ENCODE measurements at places on chromosomes 11 and 22.
A peak's percentile ranks its signal among the peaks of the same experiment; 100 is the strongest.

- DNase-seq, result no peak
Observed at GRCh38 chr11:122732342-122733315, 77.1 kb downstream of the UBASH3B start.

GRCh38 chr11:77506857-77507256 is 33.0 kb upstream of the PAK1 start:
- no peak for DNase-seq

DNA sequence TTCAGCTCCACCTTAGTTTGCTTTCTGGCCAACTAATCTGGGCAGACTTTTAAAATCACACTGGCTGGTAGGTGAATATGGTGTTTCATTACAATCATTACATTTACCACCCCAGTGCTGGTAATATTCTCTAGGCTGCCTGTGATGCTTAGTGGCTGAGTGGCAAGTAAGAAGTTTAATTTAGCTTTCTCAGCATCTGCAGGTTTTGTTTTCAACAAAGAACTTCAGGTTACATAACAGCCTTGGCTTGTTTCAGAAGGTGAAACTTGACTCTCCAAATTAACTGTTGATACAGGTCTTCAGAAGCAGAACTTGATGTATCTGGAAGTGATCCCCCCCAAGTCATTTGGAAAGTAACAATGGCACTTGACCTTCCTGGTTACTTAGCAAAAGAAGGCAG is 423.3 kb upstream of the CCDC90B start:
- no peak for DNase-seq

DNA sequence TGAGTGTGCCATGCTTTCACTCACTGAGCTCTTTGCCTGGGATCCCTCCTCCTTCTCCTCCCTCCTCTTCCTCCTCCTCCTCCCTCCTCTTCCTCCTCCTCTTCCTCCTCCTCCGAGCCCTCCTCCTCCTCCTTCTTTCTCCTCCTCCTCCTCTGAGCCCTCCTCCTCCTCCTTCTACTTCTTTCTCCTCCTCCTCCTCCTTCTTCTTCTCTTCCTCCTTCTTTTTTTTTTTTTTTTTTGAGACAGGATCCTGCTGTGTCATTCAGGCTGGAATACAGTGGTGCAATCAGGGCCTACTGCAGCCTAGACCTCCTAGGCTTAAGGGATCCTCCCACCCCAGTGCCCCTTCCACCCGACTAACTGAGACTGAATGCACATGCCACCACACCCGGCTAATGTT is 62.3 kb downstream of the DEUP1 start:
- DNase-seq, result no peak

GRCh38 chr11:94834911-94835593 is 66.9 kb downstream of the AMOTL1 start:
- DNase-seq, result no peak

- no peak for DNase-seq
Observed at GRCh38 chr11:88537613-88538012, 200.1 kb upstream of the CTSC start.

DNA sequence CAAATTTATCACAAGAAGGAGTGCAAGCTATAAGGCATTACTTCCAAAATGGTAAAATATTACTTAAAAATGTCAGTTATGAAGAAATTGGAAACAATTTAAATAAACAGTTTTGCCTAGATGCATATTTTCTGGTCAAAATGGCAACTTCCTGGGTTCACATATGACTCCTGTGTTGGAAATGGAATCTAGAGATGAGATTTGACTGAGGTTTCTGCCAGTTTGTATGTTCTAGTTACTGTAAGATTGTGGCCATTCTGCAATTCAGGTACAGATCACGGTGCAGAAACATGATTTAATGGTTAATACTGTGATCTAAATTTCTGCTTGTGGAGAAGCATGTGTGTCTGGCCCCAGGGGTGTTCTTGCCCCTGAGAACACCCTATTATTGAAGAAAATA is 3.4 kb upstream of the OR4C6 start:
- DNase-seq, result no peak

GRCh38 chr22:49266561-49267519 is 560.8 kb downstream of the BRD1 start:
- DNase-seq, result no peak

- no peak for DNase-seq
Observed at GRCh38 chr11:102757823-102758549, 22.4 kb downstream of the MMP10 start.

DNA sequence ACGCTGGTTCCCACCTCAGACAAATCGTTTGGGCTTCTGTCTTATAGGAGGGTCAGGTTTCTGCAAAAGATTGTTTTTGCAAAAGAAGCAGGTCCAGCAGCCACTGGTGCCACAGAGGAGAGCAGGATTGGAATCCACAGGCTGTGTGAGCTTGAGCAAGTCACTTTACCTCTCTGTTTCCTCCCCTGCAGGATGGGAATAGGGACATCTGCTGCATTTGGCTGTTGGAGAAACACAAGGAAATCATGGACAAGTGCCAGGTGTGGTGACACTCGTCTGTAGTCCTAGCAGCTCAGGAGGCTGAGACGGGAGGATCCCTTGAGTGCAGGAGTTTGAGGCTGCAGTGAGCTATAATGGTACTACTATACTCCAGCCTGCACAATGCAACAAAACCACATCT is 422.6 kb downstream of the MN1 start:
- no peak for DNase-seq

- DNase-seq, result no peak
Observed at GRCh38 chr22:43200031-43200430, 13.1 kb upstream of the TTLL12 start.

GRCh38 chr11:65151331-65151899 is 17.1 kb upstream of the SYVN1 start:
- no peak for DNase-seq

GRCh38 chr11:75768909-75769771 is 562 bp downstream of the DGAT2 start:
- DNase-seq, result no peak

DNA sequence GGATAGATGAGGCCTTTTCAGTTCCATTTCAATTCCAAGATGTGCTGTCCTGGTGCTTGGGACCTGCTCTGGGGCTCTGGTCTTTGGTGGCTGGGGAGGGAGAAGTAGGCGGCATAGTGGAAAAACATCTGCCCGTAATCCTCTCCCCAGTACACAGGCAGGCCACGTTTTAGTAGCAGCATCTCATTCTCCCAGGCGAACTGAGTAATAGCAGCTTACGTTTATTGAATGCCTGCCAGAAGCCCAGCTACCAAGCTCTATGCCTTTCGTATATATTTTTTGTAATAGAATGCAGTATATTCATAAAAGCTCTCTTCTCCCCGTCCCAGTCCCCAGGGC is 11.4 kb downstream of the ACO2 start:
- DNase-seq, result peak; percentile 49

GRCh38 chr11:2711161-2711560 is 11.4 kb upstream of the KCNQ1OT1 start:
- DNase-seq, result no peak

DNA sequence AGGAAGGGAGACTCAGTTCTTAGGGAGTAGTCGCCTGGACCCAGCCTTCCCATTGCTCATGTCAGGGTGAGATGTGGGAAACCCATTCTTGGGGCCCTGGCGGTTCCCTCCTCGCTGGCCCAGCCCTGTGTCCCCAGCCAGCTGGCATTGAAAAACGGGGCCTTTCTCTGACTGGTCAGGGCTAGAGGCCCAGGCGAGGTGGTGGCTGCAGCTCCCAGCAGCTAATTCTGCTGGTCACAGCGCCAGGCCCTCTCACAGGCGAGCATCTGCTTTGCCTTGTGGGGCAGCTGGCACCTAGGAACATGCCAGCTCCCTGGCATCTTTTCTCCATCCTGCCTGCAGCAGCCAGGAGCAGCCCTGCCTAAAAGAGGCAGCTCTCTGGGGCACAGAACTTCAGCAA is 20.1 kb downstream of the TSPAN18 start:
- DNase-seq, result peak; percentile 66

GRCh38 chr11:94658386-94658785 is 91.2 kb downstream of the PIWIL4 start:
- no peak for DNase-seq

GRCh38 chr11:15490535-15490934 is 375.8 kb downstream of the INSC start:
- DNase-seq, result no peak

DNA sequence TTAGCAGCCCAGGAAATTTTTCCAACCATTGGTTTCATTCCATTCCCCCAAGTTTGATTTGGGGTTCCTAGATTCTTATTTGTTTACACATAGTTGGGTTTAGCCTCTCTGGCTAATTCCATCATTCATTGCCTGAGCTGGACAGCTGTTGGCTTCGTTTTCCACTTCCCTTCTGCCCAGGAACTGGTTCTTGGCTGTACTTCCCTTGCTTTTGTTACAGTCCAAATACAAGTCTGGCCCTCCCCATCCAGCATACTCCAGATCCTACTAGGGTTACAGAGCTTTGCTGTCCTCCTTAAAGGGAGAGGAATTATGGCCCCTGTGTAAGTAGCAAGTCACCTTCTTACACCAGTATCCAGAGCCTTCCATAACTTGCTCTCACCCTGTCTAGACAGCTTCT is 356.3 kb downstream of the FAT3 start:
- DNase-seq, result no peak

DNA sequence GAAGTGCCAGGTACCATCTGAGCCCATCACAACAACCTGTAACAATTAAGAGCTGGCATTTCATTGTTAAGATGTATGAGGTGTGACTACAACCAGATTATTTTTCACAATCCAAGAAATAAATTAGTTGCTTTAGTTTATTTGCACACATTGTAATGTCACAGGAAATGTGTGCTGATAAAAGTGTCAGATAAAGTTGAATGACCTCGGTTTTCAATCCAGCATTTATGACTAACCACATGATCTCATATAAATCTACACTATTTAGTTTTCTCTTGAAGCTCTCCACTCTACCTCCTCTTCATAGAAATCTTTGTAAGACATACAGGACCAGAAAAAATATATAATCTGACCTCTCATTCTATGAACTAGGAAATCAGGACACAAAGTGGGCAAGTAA is 166.2 kb downstream of the PGR start:
- no peak for DNase-seq

DNA sequence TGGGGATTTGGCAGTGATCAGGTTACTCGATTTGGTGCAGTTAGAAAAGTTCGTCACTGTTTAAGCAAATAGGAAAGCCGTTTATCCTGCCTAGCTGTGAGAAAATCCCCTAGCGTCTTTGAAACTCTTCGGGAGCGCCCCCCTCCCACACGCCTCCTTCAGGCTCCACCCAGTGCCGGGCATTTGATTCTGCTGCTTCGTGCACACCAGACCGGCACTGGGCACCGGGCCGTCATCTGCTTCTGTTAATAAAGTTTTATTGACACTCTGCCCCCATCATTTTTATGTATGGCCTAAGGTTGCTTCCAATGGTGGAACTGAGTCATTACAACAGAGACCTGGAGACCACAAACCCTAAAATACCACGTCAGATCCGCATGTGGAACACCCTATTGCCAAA is 50.9 kb downstream of the IGF2 start:
- no peak for DNase-seq

All from femur (tissue), 1 donor.